ENCODE measurements at places on chromosomes 3 and 15.
A peak's percentile ranks its signal among the peaks of the same experiment; 100 is the strongest.

GRCh38 chr3:153313302-153313965, 151.4 kb downstream of the RAP2B start:
- no peak for DNase-seq

DNA sequence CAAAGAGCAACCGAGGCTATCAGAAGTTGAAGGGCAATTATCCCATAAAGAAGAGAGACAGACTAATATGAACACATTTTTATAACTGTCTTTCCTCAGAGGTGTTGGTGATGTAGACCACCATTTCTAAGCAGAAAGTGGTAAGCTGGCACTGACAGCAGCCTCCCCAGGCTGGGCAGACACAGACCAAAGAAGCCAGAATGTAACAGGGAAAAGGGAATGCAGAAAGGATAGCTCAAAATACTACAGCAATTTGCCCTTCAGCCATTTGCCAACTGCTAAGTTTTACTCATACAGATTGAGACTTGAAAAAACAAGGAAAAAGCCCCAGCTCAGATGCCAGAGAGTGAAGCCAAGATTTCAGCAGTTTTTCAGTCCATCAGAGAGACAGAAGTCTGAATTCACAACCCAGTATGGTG, 73.5 kb upstream of the ABI3BP start:
- DNase-seq = no peak

DNA sequence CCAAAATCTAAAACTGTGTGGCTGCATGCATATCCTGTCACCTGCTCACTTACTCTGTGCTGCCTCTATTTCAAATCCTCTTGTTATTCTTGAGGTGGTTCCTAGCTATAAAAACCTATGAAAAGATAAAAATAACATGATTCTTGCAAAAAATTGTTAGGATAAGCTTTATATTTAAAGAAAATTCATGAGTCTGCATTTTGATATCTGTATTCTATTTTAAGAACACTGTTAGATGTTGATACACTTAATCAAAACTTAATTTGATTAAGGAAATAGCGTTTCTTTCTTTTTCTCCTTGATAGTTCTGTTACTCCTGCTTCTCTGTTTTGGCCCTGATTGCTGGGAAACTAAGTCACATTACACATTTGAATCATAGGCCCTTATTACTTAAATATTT, 22.5 kb downstream of the STT3B start:
- no peak for DNase-seq

DNA sequence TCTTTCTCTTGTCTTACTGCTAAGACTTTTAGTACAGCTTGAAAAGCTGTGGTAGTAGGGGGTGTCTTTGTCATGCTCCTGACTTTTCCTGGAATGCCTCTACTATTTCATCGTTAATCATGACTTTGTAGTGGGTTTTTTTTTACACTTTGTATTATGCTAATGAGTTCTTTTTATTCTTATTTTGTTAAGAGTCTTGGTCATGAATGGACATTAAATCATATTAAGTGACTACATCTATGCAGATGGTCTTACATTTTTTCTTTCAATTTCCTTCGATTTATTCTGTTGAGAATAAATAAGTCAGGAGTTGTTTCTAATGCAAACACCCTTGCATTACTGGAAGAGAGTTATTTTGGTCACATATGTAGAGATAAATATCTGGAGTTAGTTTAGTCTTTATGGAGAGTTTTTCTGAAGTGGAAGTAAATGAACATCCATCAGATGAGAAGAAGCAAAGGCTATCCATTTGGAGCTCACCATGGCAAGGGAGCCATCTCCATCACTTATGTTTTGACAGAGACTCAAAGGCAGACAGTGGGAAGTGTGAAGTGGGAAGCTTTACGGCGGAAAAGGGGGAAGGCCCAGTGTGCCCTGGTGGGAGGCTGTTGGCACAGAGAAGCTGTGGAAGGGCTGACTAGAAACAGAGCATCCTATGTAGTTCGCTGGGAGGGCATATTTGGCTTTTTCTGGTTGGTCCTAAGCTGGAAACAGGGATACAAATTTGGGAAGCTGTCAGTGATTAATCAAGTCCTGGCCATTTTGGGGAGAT, 73.1 kb upstream of the PRR23E start:
- no peak for DNase-seq

GRCh38 chr3:31848911-31849310, 132.2 kb downstream of the OSBPL10 start:
- DNase-seq = no peak

- DNase-seq = no peak
Observed at GRCh38 chr15:68126396-68126795, 72.3 kb downstream of the PIAS1 start.

- DNase-seq = no peak
Observed at GRCh38 chr15:39344662-39345141, 236.2 kb upstream of the THBS1 start.

- DNase-seq = no peak
Observed at GRCh38 chr3:197591816-197592215, 36.0 kb upstream of the BDH1 start.

- DNase-seq = no peak
Observed at GRCh38 chr3:105957722-105958121, 88.9 kb upstream of the CBLB start.

GRCh38 chr3:62873761-62874710, 1.2 kb downstream of the CADPS start:
- no peak for DNase-seq

DNA sequence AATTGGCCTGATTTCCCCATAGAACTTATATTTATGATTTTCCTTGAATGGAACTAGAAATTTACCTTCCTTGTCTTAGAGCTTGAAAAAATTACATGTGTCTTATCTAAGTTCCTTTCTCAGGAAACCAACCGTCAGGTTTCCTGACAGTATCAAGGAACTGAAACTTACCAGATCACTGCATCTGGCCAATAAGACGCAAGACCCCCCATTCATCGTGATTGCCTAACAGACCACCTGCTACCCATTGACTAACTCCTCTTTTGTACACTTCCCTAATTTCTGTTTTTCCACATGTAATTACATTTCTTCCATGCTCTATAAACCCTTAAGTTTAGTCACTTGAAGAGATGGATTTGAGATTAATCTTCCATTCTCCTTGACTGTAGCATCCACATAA, 517.2 kb upstream of the CBLB start:
- DNase-seq = no peak

DNA sequence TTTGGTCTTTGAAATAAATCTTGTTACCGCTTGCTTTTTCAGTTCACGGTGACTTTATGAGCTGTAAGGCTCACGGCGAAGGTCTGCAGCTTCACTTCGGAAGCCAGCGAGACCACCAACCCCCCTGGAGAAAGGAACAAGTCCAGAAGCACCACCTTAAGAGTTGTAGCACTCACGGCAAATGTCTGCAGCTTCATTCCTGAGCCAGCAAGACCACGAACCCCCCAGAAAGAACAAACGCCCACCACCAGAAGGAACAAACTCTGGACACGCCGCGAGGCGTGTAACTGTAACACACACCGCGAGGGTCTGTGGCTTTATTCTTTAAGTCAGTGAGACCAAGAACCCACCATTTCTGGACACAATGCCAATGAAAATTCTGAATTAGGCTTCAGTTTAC, 28.8 kb downstream of the GOLGA6A start:
- DNase-seq = no peak

DNA sequence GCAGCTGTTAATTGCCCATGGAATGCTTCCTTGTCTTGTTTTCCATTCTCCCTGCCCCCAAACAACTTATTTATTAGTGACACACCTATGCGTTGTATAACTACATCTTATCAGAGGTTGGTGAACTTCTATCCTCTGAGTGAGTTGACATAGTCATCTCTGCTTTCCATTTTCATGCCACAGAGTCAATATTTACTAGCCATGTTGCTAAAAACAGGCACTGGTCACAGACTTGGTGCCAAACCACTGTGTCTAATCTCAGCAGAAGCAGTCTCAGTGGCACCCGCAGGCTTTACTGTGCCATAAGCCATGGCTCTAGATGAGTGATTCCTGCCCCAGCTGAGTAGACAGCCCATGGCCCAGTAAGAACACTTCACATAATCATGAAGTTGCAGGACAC, 26.5 kb downstream of the DAPK2 start:
- no peak for DNase-seq

DNA sequence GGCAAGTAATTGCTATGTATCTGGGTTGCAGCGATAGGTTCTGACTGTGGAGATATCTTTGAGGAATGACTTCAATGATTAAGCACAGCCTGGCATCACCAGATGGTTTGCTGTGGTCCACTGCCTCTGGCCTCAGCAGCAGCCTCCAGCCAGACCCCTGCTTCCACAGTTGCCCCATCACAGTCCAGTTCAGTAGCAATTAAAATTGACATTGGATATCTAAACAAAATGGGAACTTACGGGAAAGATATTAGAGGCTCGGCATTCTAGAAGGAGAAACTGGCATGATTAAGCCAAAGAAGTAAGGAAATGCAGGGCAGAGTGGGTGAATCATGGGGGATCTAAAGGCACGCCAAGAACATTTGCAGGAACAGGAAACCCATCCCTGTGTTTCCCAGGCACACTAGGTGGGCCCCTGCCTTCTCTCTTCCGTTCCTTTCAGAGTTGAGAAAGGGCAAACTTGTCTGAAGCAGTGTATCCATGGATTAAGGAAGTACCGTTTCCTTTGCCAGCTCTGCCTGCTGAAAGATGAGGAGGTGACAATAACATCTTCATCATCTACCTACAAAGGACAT, 36.3 kb upstream of the SH3BP5 start:
- DNase-seq = no peak

- DNase-seq = no peak
Observed at GRCh38 chr3:11074011-11074410, 80.3 kb upstream of the HRH1 start.

DNA sequence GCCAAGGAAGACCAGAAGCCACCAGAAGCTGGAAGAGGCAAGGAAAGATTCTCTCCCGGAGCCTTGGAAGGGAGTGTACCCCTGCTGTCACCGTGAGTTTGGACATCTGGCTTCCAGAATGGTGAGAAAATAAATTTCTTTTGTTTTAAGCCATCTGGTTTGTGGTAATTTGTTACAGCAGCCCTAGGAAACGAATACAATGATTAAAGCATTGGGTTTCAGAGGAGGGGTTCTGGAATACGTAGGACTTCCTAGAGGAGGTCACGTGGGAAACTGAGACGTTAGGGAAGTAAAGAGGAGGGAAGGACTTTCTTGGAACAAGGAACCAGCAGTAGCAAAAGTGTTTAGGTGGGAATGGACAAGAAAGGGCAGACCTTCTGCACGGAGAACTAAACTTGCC, 377.7 kb downstream of the IL20RB start:
- no peak for DNase-seq

DNA sequence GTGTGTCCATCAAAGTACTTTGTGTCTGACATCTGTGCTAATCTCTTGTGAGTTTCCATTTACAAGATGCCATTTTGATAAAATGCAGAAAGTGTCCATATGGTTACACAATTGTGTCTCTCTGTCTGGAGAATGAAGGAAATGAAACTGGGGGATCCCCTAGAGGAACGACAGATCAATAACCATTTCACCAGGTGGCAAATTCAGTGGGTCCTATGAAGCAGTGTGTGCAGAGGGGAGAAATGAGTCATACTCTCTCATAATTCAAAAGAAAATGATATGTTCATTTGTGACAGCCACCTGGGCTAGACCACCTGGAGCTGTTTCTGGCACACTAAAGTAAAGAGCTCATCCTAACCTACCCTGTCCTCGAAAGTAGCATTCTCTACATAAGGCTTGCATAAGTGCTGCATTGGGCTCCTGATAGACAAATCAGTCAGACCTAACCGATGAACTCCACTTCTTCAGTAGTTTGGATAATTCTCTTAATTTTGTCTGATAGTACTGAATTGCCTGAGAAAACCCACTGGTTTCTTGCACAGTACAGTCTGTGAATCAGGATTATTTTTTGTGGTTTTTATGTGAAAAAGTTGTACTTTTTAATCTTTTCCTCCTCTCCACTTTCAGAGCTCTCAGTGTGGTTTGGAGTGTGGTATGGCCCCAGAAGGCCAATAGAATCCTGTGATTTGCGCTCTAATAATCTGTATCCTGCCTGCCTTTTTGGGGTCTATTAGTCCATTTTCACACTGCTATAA, 10.3 kb upstream of the CD47 start:
- DNase-seq = peak; percentile 56

DNA sequence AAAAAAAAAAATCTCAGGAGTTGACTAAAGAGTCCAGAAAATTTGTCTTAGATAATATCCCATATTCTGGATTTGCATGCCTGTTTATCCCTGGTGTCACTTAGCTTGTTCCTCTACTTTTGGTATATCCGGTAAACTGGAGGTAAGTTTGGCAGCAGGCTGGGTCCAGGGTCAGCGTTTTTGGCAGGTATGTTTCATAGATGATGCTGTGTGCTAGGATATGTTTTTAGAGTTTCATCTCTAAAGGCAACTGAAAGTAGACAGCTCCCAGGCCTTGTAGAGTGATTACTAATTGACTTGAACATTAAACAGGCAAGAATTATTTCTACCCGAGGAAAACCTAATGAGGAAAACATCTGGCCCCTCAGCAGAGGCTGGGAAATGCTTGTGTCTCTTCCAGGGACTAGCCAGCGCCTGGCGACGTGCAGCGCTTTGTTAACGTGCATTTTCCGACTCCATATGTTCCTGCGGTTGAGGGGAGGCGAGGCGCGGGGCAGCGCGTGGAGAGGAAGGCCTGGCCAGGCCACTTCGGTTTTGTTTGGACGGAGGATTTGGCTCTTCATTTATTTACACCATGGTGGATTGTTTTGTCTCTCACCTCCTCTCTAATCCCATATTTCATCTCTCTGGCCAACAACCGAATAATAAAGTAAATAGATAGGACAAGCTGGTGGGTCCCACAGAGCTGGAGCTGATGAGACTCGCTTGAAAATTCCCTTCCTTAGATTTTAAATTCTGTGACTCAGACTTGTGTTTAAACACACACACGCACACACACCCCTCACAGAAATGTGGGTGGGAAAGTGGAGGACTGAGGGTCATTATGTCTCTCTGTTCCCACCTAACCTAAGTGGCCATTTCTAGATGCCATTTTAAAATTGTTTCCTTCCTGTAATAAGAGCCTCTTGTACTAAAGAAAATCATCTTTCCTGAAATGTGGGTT, 65.3 kb downstream of the ASB7 start:
- DNase-seq = no peak

DNA sequence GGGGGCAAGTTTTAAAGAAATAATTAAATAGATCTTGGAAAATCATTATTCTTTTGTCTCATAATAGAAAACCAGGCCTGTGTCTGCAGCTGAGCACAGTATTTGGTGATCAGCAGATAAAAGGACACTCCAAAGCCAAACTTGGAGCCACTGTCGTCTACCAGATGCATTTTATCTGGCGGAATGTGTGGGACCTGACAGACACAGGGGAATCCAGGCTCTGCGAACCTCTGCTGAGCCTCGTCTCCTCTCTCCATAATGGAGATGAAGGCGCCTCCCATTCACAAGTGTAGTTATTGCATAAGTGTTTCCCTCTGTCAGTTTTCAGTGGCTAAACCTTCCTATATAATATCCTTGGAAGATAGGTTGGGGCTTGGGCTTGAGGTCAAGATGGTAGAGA, 42.1 kb downstream of the EEFSEC start:
- DNase-seq = no peak

DNA sequence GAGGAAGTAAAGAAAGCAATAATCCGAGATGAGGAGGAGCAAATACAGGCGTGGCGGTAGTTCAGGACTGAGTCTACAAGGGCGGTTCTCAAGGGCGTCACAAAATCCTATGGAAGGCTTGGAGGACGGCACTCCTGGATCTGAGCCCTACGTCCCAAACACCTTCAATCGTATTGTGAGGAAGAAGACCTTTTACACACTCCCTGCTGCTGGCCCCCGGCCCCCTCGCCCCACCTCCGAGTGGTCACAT, 747 bp downstream of the PLD1 start:
- DNase-seq = no peak
